ENCODE measurements at places on chromosomes 16 and 17.
A peak's percentile ranks its signal among the peaks of the same experiment; 100 is the strongest.

DNA sequence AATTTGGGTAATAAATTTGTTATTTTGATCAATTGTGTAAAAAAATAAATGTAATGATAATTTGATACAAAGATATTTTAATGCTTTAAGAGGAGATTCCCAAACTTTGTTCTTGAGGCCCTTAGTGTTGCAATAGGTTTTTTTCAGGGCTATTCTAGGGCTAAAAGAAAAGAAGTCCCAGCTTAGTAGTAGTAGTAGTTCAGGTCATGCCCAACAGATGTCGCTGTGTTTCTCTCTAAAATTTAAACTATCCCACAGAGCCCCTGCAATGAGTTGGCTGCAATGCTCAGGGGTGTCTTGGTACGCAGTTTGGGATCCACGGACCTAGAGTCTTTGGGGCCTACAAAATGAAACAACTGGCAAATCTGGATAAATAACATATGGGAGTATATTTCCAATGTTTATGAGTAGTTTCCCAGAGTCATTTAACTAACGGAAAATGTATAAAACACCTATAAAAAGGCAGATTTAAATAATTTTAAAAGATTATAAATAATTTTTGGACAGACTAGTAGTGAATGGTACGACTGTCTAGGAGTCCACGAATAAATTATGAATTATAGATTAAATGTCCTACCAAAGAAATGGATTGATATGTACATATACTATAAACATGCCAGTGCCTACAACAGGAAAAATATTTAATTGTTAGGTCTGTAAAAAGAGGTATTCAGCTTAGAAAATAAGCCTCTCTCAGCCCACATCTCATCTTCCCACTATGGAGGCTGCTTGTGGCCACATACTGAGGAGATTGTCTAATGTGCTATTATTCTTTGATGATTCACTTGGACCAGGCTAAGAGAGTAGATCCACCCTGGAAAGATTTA lies 228.5 kb upstream of the PMFBP1 start:
- peak; percentile 73 for DNase-seq

- peak; percentile 70 for DNase-seq
These were observed 110.1 kb upstream of the SMURF2 start for GRCh38 chr17:64771980-64772844.

GRCh38 chr17:17036524-17036998 lies 5.7 kb upstream of the MPRIP start:
- DNase-seq = no peak

GRCh38 chr16:74455213-74455612 lies 33.9 kb upstream of the CLEC18B start:
- peak; percentile 74 for DNase-seq

GRCh38 chr17:74759941-74760340 lies 11.5 kb downstream of the NHERF1 start:
- DNase-seq = no peak

DNA sequence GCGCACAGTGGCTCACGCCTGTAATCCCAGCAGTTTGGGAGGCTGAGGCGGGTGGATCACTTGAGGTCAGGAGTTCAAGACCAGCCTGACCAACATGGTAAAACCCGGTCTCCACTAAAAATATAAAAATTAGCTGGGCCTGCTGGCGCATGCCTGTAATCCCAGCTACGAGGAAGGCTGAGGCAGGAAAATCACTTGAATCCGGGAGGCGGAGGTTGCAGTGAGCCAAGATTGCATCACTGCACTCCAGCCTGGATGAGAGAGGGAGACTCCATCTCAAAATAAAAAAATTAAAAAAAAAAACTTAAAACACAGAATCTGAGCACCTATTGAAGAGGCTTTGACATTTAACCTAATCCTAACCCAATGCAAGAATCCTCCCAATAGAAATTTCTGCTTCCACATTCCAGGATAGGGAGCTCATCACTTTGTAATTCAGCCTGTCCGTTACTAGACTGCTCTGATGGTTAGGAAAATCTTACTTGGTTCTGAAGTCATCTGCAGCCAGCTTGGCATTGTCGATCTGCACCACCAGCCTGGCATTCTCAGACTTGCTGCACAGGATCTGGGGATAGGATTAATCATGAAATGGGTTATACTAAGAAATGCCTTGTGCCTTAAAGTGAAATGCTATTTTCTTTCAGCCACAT lies 2.1 kb downstream of the KRT33B start:
- no peak for DNase-seq

DNA sequence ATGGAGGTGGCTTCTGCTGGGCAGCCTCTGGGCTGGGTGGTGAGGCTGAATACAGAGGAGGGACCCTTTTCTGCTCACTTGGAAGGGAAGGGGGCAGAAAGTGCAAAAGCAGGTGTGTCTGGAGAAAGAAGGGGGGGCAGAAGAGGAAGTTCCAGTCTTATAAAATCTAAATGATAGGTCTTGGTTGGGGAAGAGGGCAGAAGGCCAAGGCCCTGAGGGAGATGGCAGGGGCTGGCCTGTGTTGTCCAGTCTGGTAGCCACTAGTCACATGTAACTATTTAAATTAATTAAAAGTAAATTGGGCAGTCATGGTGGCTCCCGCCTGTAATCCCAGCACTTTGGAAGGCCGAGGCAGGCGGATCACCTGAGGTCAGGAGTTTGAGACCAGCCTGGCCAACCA lies 2.5 kb upstream of the CAMKK1 start:
- no peak for DNase-seq

DNA sequence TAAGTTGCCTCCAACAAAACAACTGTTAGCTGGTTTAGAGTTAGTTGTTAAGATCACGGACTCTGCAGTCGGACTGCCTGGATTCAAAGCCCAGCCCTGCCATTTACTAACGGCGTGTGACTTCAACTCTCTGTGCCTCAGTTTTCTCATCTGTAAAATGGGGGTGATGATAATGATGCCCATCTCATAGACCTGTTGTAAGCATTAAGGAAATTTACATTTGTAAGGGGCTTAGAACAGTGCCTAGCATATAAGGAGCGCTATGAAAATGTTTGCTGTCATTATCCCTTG lies 825 bp downstream of the SLC4A1 start:
- DNase-seq = no peak

DNA sequence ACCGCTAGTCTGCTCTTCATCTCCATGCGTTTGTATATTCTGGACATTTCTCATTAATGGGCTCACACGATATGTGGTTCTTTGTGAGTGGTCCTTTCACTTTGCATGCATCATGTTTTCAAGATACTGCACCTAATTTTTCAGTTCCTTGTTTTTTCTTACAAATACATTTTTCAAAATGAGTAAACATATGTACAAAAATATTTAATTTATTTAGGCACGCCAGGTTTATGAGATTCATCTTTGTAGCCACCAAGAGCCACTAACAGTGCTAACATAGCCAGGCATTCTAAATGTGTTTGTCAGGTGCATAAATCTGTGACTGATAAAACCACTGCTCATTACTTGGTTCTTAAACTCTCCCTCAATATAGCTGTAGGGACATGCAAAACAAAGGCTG lies 375.3 kb downstream of the WWOX start:
- no peak for DNase-seq

GRCh38 chr16:87618216-87618615 lies 15.9 kb downstream of the JPH3 start:
- no peak for DNase-seq

DNA sequence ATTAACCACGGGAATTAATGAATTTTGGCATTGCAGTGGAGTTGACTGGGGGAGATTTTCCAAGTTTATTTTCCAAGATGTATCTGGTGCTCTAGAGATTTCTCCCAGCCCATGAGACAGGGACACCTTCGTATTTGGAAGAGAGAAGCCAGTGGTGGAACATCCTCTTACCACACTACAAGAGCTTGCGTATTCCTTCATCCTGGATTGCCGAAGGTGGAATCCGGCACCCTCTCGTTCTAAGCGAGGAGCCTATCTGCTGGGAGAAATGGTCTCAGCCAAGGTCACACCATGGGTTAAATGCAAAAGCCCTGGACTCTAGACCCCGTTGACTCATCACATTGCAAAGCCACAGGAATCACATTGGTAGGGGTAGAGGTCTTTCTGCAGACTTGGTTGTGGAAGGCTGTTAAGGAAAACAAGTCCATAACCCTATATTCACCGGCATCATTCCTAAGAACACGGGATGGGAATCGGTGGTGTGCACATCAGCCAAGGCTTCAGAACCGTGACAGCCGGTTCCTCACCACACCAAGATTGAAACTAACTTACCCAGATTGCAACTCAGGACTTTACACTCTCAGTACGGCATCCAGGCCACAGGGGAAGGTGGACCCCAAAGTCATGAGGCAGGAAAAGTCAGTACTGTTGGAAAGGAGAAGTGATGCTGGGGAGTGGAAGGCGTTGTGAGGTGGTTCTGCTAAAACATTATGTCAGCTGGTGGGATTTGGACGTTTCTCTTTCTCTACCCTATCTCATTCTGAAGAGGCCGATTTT lies 259.8 kb downstream of the CPPED1 start:
- no peak for DNase-seq

- DNase-seq = peak; percentile 98
These were observed 11.8 kb downstream of the GRB2 start for GRCh38 chr17:75393523-75394331.

GRCh38 chr17:72518159-72518732 lies 397.4 kb downstream of the SOX9 start:
- DNase-seq = no peak

GRCh38 chr17:43449470-43450248 lies 34.1 kb upstream of the DHX8 start:
- DNase-seq = no peak

DNA sequence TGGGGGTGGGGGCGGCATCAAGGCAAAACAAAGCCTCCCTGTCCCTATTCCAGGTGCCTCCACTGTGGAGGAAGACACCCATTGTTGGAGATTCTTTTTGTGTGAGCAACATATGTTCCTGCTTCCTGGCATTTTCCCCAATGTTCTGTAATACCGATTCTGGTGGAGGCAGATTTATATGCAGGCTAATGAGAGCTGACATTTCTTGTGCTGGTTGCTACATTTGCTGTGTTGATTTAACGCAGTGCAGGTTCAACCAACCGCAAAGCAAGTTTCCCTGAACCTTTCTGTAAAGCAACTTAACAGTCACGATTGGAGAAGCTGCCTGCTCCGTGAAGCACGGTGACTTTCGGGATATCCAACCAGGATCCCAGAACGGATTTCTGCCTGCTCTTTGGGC lies 260.5 kb downstream of the CBLN1 start:
- DNase-seq = no peak

- DNase-seq = no peak
These were observed 19.7 kb upstream of the RMI2 start for GRCh38 chr16:11325404-11326083.

- DNase-seq = no peak
These were observed 6.8 kb downstream of the RAB40B start for GRCh38 chr17:82691714-82692113.

GRCh38 chr17:38453951-38454421 lies 25.7 kb downstream of the ARHGAP23 start:
- DNase-seq = peak; percentile 39

Data from dermis blood vessel endothelial cell (primary cell).